Activated T-helper 2 cell treated with anti-CD3 and anti-CD28 coated beads, Interferon-gamma antibody, Interleukin-2, Interleukin-4, amounts not matched to agents 10 μg/mL and 5 μg/mL and 100 μg/mL, durations not matched to agents 14 hours and 24 hours and 36 hours (primary cell): ENCODE measurements at places on chromosomes 7 and 10. TPM values are rescaled to one million over a fixed set of nuclear protein-coding genes. Genes with fewer than 3 reads are reported as not detected.

Gene CLDN4
- not detected in 2 replicates for total RNA-seq

Gene SPAM1
- total RNA-seq = not detected in 2 replicates

Gene MRPS33
- total RNA-seq = 67.4 and 70.0 TPM in 2 replicates

Gene PLOD3
- 75.5 and 82.8 TPM in 2 replicates for total RNA-seq

Gene GIMAP2
- total RNA-seq = 29.3 and 30.5 TPM in 2 replicates

Gene ENTPD1
- 37.1 and 37.5 TPM in 2 replicates for total RNA-seq

Gene GIMAP8
- 6.1 and 7.0 TPM in 2 replicates for total RNA-seq

Gene CXCL12
- not detected in 2 replicates for total RNA-seq

Gene PALD1
- total RNA-seq = 2.1 and 2.3 TPM in 2 replicates

Gene HERPUD2
- total RNA-seq = 24.9 and 25.8 TPM in 2 replicates

Gene CYP2E1
- total RNA-seq = 0.16 TPM in 1 of 2 replicates, not detected in the other

Gene C10orf67
- not detected in 2 replicates for total RNA-seq

Gene MRPL43
- 62.7 TPM in 2 replicates for total RNA-seq

Gene PRKAR2B
- 0.14 and 0.37 TPM in 2 replicates for total RNA-seq

Gene MCM10
- 73.3 and 78.5 TPM in 2 replicates for total RNA-seq

Gene PTTG1IP2
- total RNA-seq = not detected in 2 replicates

Gene RNLS
- total RNA-seq = 1.6 and 2.4 TPM in 2 replicates

Gene IFIT1B
- total RNA-seq = not detected in 2 replicates

Gene PTPN12
- 9.6 and 10.6 TPM in 2 replicates for total RNA-seq

Gene SPDYE3
- total RNA-seq = not detected in 2 replicates

Gene CASTOR2
- total RNA-seq = 5.7 and 7.1 TPM in 2 replicates

Gene TEX36
- total RNA-seq = not detected in 2 replicates

Gene HOXA7
- not detected in 2 replicates for total RNA-seq

Gene DKK1
- total RNA-seq = not detected in 2 replicates

Gene MOSPD3
- 14.1 TPM in 2 replicates for total RNA-seq

Gene SUN3
- total RNA-seq = not detected in 2 replicates

Gene FGL2
- total RNA-seq = 1.1 and 1.2 TPM in 2 replicates

Gene ZNF727
- total RNA-seq = 0.11 and 0.18 TPM in 2 replicates

Gene CCL26
- 0.89 TPM in 1 of 2 replicates, not detected in the other for total RNA-seq

Gene FAM20C
- total RNA-seq = 0.74 and 1.3 TPM in 2 replicates

Gene ELFN1
- not detected in 2 replicates for total RNA-seq

Gene CLCN1
- total RNA-seq = not detected in 2 replicates

Gene ATP6V1F
- 123 and 132 TPM in 2 replicates for total RNA-seq

Gene NPY4R
- total RNA-seq = not detected in 2 replicates

Gene AS3MT
- total RNA-seq = 0.18 and 0.50 TPM in 2 replicates

Gene ABCC2
- total RNA-seq = 0.87 and 1.1 TPM in 2 replicates

Gene SLC39A12
- not detected in 2 replicates for total RNA-seq

Gene DYNC1I1
- not detected in 2 replicates for total RNA-seq

Gene TMEM176B
- total RNA-seq = 0.14 TPM in 1 of 2 replicates, not detected in the other

Gene WASHC2C
- total RNA-seq = 25.0 and 26.8 TPM in 2 replicates

Gene INMT
- not detected in 2 replicates for total RNA-seq

Gene ZNF467
- not detected in 2 replicates for total RNA-seq

Gene TMEM270
- not detected in 2 replicates for total RNA-seq

Gene RAB19
- total RNA-seq = 12.5 and 14.5 TPM in 2 replicates

Gene TFEC
- not detected in 2 replicates for total RNA-seq

Gene CAMK1D
- 5.7 and 6.1 TPM in 2 replicates for total RNA-seq

Gene SPDYE16
- 0.14 and 0.30 TPM in 2 replicates for total RNA-seq

Gene TMEM72
- total RNA-seq = not detected in 2 replicates

Gene ACBD7
- total RNA-seq = 3.6 and 4.8 TPM in 2 replicates

Gene UCN3
- not detected in 2 replicates for total RNA-seq

Gene LRRD1
- 0.09 TPM in 1 of 2 replicates, not detected in the other for total RNA-seq

Gene ZNF277
- total RNA-seq = 11.6 and 13.0 TPM in 2 replicates
